Right atrium auricular region (tissue), 2 donors: ENCODE measurements at places on chromosomes 2 and 18. TPM values are rescaled to one million over a fixed set of nuclear protein-coding genes. Genes with fewer than 3 reads are reported as not detected.

DNA sequence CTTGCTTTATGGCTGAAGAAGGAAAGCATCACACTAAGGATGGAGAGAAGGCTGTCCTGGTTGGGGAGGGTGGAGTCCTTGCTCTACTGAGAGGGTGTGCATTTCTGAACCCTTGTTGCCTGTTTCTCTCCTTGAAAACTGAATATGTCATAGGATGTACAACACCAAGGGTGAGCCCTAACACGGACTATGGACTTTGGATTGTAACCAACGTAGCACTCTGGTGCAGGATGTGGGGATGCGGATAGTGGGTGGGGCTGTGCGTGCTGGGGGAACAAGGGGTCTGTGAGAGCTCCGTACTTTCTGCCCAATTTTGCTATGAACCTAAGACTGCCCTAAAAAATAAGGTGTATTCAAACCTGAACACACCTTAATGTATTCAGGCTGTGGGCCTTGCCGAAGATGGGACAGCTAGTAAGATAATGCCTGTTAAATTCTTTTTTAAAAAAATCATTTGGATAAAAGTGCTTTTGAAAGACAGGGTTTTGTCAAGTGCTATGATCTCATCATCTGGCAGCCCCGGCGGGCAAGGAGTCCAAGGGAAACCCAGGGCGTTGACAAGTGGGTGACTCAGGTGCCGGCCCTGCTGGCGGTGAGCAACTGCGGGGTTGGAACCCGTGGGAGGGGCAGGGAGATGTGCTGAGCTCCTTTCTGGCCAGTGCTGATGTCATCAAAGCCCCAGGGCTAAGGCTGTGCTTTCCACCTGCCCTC, 54.0 kb downstream of the GATA6 start:
- no peak overlapping the region for H3K27ac ChIP-seq
- H3K27me3 ChIP-seq: no peaks in the 10 kb centered on the region
- peaks cover 5% of the 10 kb centered on the region for H3K4me1 ChIP-seq
- no peak overlapping the region for H3K4me3 ChIP-seq
- peak; percentile 96 for DNase-seq

GRCh38 chr2:140242889-140243288, 1462.7 kb upstream of the NXPH2 start:
- DNase-seq: no peak
- no peaks in the 10 kb centered on the region for H3K4me1 ChIP-seq
- H3K27ac ChIP-seq: no peak overlapping the region
- no peak overlapping the region for H3K4me3 ChIP-seq
- no peaks in the 10 kb centered on the region for H3K36me3 ChIP-seq
- H3K27me3 ChIP-seq: no peaks in the 10 kb centered on the region

DNA sequence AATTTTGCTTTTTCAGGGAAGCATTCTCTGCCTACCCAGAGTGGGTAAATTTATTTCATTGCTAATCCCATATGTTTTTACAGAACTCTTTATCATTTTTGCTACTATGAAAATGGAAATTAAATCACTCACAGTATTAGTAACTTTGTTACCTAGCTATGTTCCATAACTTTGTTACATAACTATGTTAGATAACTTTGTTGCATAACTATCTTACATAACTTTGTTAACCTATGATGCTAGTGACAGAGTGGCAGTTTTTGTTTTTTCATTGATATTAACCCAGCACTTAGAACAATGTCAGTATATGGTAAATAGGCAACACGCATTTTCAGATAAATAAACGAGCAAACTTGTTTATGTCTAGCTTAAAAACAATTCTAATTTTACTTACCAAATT, 286.6 kb downstream of the LRP1B start:
- H3K27ac ChIP-seq: no peak overlapping the region
- DNase-seq: no peak
- no peaks in the 10 kb centered on the region for H3K27me3 ChIP-seq
- H3K4me3 ChIP-seq: no peak overlapping the region

DNA sequence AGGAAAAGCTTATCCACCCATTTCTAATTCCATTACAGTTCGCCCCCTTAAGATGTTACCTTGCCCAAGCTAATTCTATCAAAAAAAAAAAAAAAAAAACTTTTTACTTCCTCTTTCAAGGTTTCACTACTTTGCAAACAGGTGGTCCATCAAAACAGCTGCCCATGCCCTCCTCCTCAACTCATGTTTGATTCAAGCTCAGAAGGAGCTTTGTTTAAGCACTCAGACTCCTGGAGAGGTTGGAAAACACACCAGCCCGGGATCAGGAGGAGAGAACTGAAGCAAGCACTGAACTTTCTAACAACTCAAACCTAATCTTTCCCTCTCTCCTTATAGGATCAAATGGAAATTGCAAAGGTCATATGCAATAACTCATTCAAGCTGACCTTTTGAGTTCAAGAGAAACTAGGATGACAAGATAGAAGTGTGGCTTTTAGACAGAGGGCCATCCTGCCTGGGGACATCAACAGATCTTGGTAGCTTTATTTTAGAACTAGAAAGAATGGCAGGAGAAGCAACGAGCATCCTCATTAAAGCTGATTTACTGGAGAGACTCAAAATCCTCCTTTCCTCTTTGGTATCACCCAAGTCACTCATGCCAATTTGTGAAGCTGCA, 28.3 kb upstream of the FZD7 start:
- H3K27ac ChIP-seq: no peak overlapping the region
- no peak overlapping the region for H3K4me3 ChIP-seq
- DNase-seq: no peak

Gene COL5A2
- total RNA-seq: 24.8 TPM

Gene DSC2
- total RNA-seq: 19.5 TPM

Gene ALK
- 0.26 TPM for total RNA-seq
